ENCODE measurements at places on chromosomes 2 and 18.

GRCh38 chr2:136131484-136131960 is 13.6 kb upstream of the CXCR4 start:
- DNase-seq, result no peak

GRCh38 chr18:7645756-7646155 is 78.6 kb downstream of the PTPRM start:
- DNase-seq, result no peak

DNA sequence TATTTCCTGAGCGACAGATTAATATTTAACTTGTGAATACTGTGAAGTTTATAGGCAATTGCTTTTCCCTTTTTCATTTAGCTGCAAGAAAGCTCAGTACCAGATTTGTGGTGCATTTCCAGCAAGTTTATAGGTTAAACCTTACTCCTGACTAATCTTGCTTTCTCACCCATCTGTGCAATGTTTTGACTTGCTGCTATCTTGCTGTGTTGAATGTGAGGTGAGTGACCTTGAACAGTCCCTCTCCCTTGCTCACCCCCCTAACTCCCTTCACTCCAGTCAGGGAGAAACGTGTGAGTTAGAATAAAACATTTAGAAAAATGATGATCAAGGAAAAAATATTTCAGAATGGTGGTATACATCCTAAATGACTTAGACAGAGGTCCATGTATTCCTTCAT is 39.8 kb upstream of the PARD3B start:
- DNase-seq, result no peak

GRCh38 chr2:15142069-15142689 is 419.0 kb downstream of the NBAS start:
- DNase-seq, result no peak

GRCh38 chr2:223649554-223650533 is 47.7 kb upstream of the SCG2 start:
- DNase-seq, result no peak

GRCh38 chr18:32091724-32092421 is at the start of gene RNF138:
Gene RNF138 (plus strand): TSS chr18:32091874. CDS start chr18:32092777, 903 bp downstream.
- peak; percentile 71 for DNase-seq

DNA sequence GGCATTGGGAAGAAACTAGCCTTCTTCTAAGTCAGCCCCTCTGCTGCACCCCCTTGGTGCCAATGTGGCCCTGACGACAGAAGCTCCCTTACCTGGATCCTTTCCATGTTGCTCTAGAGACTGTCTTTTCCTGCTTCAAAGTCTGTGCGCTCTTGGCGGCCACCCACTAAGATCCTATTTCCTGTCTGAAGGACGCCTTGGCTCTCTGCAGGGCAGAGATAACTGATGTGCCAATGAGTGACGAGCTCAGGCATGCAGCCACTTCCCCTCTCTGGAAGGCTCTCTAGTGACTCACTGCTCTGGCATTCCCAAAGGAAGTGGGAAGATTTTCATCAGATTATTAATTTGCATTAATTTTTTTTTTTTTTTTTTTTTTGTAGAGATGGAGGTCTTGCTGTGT is 273.5 kb downstream of the CDH20 start:
- DNase-seq, result peak; percentile 30

GRCh38 chr2:30681022-30681421 is 126.2 kb downstream of the CAPN13 start:
- no peak for DNase-seq

GRCh38 chr2:150832686-150833085 is 345.2 kb upstream of the RND3 start:
- no peak for DNase-seq

GRCh38 chr18:23572012-23572411 is 14.3 kb downstream of the NPC1 start:
- DNase-seq, result no peak

- no peak for DNase-seq
Observed at GRCh38 chr18:63040788-63041410, 278.7 kb downstream of the BCL2 start.

DNA sequence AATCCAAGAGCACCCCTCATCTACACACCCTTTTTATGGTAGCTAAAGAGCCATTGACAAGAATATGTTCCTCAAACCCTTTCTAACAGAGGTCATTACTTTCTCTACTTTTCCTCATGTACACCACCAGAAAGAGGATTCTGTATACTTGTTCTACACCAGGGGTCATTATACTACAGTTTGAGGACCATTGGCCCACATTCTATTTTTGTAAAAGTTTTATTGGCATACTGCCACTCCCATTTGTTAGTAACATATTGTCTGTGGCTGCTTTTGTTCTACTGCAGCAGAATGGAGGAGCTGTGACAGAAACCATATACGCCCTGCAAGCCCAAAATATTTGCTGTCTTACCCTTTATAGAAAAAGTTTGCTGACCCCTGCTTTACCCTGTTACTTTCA is 14.3 kb downstream of the HTR2B start:
- DNase-seq, result no peak

DNA sequence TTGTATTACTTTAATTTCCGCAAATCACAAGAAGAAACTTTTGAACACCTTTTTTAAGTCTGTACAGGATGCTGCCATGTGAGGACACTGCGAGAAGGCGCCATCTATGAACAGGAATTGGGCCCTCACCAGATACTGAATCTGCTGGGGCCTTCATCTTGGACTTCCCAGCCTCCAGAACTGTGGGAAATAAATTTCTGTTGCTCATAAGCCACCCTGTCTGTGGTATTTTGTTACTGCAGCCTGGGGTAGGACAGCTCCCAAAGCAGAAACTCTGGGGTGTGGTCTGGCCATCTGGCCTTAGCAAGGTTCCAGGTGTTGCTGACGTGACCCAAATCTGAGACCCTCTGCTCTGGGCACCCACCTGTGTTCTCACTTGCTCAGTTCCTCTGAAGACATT is 16.5 kb downstream of the UXS1 start:
- DNase-seq, result no peak

GRCh38 chr2:241149675-241149924 is 328 bp upstream of the PASK start:
- DNase-seq, result no peak

GRCh38 chr18:62196980-62197379 is 9.9 kb downstream of the RELCH start:
- no peak for DNase-seq

GRCh38 chr2:203918839-203919238 is 17.7 kb upstream of the ICOS start:
- no peak for DNase-seq

GRCh38 chr18:44536619-44537018 is 144.1 kb upstream of the SETBP1 start:
- no peak for DNase-seq

DNA sequence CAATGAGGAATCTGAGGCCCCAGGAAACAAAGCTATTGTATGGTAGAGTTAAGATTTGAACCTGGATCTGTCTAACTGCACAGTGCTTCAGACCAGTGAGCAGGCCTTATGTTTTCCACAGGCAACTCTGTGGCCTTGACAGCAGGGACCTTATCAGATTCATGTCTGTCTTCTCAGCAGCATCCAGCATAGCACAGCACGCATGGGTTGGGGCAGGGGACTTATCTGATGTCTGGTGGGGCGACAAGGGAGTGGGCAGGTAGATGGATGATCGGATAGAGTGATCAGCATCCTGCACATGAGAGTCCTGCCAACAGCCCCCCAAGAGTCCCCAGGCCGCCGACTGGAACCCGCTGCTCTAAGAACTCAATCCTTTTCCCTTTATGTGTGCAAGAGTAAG is 28.7 kb upstream of the KCNF1 start:
- no peak for DNase-seq

GRCh38 chr2:158291544-158292180 is 164.9 kb downstream of the CCDC148 start:
- no peak for DNase-seq

DNA sequence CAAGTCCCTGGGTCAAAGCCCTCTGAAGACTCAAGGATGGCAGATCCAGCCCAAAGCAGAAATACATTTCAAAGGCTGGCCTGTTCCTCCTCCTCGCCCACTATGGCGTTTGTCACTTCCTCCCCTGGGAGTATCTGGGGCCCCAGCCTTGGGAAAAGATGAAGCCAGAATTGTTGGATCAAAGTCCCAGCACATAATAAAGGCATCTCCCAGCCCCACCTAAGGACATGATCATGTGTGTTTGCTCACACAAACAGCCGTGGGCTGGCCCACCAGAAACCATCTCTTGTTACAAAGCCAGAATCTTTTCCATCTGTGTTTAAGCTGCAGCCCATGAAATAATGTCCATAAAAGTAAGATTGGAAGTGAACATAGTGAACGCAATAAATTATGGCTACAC is 50.1 kb upstream of the HAAO start:
- no peak for DNase-seq

GRCh38 chr2:113131352-113132185 is 4.2 kb downstream of the IL1RN start:
- DNase-seq, result no peak

GRCh38 chr2:237900891-237901831 is 41.7 kb downstream of the RAMP1 start:
- no peak for DNase-seq

- DNase-seq, result no peak
Observed at GRCh38 chr18:610214-610928, 13.6 kb downstream of the CLUL1 start.

- no peak for DNase-seq
Observed at GRCh38 chr18:6279308-6279707, 135.4 kb downstream of the L3MBTL4 start.

GRCh38 chr18:22624176-22624575 is 206.5 kb upstream of the CTAGE1 start:
- no peak for DNase-seq

DNA sequence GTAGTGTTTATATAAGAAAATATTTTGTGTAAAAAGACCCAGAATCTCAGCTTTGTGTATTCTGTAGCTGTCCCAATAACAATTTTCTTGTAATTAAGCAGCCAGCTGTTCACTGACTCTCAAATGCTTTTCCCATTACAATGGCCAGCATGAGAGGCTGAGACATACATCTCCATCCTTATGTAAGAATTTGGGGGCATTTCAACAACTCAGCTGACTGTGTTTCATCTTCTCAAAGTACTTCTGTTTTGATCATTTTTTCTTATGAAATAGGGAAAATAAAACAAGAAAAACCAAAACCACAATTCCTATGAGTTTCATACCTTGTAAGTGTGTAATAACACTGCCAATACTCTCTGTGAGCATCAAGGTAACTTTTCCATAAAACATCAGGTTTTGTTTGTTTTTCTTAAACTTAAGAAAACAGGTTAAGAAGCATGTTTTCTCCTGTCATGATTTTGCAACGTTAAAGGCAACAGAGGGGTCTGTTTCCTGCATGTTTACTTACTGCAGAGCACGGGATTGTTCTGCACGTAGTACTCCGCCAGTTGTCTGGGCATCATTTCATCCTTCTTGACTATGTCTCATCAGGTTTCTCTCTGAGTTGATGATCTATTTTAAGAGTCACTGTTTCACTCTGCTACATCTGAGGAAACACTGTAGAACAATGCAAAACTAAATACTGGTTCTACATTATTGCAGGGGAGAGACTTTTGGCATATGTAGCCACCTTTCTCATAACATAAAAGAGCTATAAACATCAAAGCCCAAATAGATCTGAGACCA is 62.9 kb upstream of the CYRIA start:
- no peak for DNase-seq

- DNase-seq, result no peak
Observed at GRCh38 chr2:9196637-9197036, 10.0 kb upstream of the ASAP2 start.

- no peak for DNase-seq
Observed at GRCh38 chr2:52749764-52750163, 1017.8 kb upstream of the CHAC2 start.

- DNase-seq, result no peak
Observed at GRCh38 chr18:38256366-38256765, 690.8 kb upstream of the CELF4 start.

GRCh38 chr2:152427902-152428301 is 92.9 kb downstream of the FMNL2 start:
- no peak for DNase-seq

GRCh38 chr2:98796775-98797544 is 66.0 kb upstream of the MGAT4A start:
- no peak for DNase-seq

DNA sequence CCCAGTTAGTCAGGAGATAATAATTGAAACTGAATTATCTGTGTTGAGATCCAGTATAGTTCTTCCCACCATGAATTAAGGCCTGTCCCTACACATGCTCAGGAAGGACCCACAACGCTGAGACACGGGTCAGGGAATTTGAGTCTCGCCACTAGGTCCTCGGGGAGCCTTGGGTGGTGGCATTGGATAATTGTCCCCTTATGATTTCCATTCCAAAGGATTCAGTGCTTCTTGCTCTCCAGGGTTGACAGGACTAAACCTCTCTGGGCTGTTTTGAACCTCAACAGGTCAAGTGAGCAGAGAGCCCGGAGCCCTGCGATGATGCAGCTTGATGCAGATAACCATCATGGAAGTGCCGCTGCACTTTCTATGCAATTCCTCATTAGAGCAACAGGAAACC is 253.7 kb upstream of the PXDN start:
- no peak for DNase-seq

DNA sequence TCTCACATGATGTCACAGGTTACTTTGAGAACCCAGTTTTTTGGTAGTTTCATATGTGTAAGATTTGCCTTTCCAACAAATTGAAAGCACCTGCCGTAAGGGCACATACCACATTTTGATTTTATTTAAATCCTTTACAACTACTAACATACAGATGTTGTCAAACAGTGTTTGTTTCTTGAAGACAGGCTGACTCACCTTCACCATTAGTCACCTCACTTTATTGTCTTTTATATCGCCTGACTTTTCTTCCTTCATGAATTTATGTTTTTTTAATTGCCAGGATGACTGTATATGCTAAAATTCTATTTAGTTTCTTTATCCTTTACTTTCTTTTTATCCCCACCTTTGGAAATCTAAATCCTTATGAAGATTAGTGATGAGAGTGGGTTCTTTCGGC is 886.7 kb downstream of the SUCLG1 start:
- DNase-seq, result no peak

- DNase-seq, result peak; percentile 26
Observed at GRCh38 chr2:46699934-46700256, 215.7 kb downstream of the MCFD2 start.

DNA sequence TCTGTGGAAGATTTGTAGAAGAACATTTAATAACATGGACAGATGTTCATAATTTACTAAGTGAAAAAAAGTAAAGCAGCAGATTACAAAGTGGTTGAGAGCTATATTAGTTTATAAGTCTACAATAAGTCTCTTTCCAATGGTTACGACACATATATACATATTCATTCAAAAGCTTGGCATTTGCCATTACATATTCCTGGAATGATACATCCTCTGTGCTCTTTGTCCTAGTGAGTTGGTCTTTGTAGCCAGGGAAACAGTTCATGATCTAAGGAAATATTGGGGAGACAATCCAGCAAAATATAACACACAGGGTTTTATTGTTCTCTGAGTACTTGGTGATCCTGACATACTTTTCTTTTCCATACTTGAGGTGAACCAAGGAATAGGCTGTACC is 32.5 kb upstream of the SOS1 start:
- DNase-seq, result no peak

DNA sequence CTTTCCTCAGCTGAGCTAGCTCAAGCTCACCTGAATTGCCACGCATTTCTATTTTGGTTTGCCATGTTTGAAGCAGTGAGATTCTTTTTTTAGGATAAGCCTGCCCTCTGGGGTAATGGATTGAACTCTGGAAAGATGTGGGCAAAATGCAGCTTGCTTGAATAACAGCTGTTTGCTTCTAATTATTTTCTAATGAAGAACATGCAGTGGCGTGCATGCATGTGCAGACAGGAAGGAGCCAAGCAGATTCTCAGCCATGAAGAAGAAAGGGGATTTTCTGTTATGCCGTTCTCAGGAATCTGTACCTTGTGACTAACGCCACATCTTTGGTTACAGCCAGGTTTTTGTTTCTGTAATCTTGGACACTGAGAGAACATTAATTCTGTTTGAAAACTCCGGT is 171.2 kb downstream of the ANTXR1 start:
- DNase-seq, result no peak
